ENCODE measurements at places on chromosomes 5 and 9. TPM values are rescaled to one million over a fixed set of nuclear protein-coding genes. Genes with fewer than 3 reads are reported as not detected.

Gene CTSL
- total RNA-seq, result 109 TPM

Gene MEGF10
- total RNA-seq, result 0.23 TPM

Gene UTP15
- total RNA-seq, result 12.9 TPM

Gene NR5A1
- not detected for total RNA-seq

Gene NMUR2
- total RNA-seq, result not detected

Gene CCDC187
- not detected for total RNA-seq

Gene SPATA31C1
- total RNA-seq, result not detected

Gene GPR21
- 0.84 TPM for total RNA-seq

Gene CEMIP2
- total RNA-seq, result 12.2 TPM
